Astrocyte of the spinal cord (primary cell): ENCODE measurements at places on chromosomes 13 and 19.

- DNase-seq: no peak
Observed at GRCh38 chr19:31749231-31749630, 400.0 kb upstream of the TSHZ3 start.

DNA sequence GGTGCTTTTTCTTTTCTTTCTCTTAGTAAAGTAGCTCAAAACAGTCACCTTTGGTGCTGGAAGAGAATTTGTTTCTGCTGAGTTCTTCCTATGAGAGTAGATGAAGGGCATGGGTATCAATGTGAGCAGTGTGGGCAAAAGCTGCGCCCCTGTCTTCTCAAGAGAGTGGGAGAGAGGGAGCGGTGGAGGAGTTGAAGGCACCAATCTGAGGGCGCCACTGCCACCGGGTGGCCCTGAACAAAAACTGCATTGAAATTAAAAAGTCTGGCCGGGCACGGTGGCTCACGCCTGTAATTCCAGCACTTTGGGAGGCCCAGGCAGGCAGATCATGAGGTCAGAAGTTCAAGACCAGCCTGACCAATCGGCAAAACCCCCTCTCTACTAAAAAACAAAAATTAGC, 28.7 kb upstream of the EPHX3 start:
- no peak for DNase-seq

DNA sequence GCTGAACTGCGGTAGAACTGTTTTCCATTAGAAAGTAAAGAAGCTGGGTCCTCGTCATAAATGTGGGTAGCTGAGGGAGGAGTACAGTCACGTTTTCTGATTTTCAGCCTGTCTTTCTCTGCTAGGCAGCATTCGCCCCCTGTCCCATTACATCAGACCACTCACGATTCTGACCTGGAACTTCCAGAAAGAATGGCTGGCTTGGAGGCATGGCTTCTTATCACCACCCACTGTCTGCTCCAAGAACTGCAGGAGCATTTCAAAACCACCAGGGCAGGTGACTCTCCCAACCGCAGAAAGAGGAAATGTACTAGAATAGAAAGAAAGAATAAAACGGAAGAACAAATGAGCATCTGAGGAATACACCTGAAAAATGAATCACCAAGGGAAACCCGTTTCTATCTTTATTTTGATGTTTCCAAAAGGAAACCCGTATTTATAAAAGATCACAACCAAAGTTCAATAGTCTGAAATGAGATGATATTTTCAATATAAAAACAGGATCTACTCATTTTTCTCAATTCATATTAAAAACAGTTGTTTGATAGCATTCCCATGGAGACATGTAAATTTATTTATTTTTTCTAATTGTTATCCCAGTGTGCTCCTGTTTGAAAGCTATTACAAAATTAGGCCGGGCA, 22.1 kb upstream of the POMP start:
- peak; percentile 69 for DNase-seq

- DNase-seq: peak; percentile 59
Observed at GRCh38 chr19:7550987-7551761, 15.7 kb downstream of the PNPLA6 start.

DNA sequence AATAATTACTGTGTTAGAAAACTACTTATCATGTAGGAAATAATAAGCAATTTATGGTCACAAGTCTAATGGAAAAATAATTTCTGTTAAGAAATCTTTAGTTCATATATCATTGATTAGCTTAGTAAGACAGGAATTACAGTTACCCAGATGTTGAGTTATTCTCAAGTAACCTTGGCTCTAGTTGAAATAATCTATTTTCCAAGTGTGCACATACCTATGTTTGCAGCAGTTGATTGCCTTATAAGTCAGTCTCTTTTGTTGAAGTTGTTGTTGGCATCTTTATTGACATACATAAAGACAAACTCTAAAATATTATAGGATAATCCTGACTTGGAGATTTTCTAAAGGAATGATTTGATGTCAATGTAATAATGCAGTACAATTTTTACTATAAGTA, 511.4 kb upstream of the KLF12 start:
- DNase-seq: no peak

DNA sequence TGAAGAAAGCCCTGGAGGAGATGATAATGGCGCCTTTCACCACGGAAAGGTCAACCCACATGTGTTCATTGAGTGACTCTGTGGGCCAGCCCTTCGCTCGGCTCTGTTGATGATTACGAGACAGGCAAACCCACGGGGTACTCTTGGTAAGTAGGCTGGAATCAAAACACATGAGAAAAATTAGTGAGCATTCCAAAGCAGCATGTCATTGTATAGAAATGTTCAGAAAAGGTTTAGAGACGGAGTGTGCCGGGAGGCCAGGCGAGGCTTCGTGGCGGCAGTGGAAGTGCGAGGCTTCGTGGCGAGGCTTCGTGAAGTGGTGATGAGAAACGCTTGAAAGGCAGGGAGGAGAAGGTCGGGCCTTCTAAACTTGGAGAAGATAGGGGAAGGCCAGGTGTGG, 144.3 kb downstream of the ZNF536 start:
- no peak for DNase-seq

DNA sequence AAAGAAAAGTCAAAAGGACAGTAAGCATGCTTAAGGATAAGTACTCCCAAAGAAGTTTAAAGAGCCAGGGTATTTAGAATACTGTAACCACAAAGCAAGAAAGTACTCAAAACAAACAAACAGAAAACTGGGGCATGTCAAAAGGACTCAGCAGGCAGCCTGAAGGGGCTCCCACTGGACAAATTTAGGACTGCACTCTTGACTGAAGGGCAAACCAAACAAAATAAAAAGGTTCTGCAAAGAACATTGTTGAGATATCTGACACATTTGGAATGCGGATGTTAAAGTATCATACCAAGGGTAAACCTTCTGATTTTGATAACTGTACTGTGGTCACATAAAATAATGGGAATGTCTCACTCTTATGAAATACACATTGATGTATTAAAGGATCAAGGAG, 157.4 kb downstream of the TNFSF13B start:
- DNase-seq: peak; percentile 16

- no peak for DNase-seq
Observed at GRCh38 chr19:10797078-10797477, 38.9 kb downstream of the TMED1 start.
